ENCODE measurements at places on chromosomes 16 and 17.

DNA sequence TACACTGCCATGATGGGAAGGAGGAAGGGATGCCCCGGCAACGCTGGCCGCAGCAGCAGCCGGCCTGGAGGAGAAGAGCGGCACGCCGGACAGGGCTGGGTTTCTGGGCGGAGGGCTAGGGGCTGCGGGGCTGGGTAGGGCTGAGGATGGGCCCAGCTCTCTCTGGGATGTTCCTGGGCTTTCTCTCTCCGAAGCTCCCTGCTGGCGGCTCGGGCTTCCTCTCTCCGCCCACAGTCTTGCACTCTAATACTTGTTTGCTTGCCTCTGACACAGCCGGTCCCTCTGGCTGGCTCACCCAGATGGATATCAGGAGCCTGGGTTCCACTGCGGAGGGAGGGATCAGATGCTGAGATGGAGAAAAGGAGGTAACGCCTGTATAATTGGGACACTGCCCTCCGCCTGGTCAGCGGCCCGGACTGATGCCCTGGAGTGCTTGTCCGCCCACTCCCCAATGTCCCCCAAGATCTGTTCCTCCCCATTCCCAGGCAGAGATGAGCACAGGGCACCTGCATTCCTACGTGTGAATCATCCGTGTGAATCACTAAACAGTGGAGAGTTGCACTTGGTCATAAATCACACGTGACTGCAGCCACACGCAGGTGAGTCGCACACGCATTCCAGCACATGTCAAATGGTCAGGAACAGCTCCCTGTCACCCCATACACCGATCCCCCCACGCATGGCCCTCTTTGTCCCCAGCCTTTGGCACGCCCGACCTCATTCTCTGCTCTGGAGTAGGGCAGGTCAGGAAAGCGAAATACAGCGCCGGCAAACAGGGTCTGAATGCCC, at the start of gene ALOXE3:
Gene ALOXE3, minus strand, starts transcription at position 535 of the 789 bp plus-strand sequence. Its CDS starts 524 bp downstream, at position 11.
- no peak for DNase-seq

GRCh38 chr16:30655815-30656347, 2.4 kb upstream of the FBRS start:
- no peak for DNase-seq

DNA sequence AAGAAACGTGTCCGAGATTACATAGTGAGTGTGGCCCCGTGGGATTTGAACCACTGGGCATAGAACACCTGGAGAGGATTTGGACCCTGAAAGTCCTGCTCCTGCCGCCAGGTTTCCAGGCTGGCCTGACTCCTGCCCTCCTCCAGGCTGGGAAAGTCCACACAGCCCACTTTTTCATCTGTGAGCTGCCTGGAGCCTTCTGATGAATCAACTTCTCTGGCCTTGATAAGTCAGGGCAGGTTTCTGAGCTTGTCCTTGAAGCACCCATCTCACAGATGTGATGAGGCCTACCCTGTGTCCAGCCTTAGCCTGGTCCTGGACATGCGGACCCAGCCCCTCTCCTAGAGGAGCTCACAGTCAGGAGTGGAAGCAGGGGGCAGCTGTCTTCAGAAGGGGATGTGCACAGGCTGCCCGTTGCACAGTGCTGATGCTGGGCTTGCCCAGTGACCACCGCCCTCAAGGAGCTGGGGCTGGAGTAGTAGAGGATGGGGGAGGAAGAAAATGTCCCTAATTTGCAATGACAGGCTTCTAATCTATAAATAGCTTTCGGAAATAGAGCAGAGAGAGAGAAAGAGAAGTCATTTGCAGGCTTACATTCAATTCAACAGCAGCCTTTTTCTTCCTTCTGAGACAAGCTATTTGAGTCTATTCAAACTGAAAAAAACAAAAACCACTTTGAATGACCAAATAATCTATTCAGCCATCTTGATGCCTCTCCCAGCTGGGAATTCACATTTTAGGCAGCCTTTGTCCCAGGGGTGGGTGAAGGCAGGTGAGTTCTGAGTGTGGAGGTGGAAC, 73.5 kb upstream of the DNAJA2 start:
- DNase-seq, result no peak

DNA sequence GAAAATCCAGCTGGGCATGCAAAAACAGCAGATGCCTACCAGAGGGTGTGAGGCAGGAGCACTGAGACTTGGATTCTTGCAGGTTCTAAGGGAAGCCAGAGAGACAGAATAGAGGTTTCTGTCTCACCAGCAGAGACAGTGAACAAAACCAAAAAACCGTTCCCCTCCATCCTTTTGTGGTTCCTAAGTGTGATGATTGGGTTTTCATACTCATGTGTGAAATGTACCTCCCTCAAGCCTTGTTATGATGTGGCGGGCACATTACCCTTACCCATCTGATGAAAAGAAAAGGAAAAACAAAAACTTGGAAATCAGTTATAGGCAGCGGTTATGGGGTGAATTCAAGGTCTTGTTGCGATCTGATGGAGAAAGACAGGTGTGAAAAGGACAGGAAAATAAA, 172.6 kb upstream of the CDH13 start:
- no peak for DNase-seq

DNA sequence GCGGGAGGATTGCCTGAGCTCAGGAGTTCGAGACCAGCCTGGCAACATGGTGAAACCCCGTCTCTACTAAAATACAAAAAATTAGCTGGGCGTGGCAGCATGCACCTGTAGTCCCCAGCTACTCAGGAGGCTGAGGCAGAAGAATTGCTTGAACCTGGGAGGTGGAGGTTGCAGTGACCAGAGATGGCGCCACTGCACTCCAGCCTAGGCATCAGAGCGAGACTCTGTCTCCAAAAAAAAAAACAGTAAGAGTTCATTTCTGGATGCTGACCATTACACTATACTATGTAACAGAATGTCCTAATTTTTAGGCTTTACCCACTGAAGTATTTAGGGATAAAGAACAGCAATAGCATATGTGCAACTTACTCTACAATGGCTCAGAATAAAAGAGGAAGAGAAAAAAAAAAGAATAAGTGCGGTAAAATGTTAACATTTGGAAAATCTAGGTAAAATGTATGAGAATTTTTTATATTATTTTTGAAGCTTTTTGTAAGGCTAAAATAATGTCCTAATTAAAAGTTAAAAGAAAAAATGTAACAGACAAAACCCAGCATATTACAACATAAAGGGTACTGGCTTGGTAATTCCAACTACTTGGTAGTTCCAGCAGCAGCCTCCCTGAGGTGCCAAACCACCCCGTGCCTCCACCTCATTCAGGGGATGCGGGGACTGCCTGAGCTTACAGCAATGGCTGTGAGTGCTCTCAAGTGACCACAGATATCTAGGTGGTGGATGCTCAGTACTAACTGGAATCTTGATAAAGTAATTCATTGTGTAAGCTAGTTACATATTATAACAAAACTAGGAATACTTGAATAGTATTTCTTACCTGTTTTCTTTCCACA, 10.9 kb downstream of the COPS3 start:
- no peak for DNase-seq

- DNase-seq, result no peak
Observed at GRCh38 chr17:69643686-69644085, 229.2 kb downstream of the MAP2K6 start.

Data from effector CD4-positive, alpha-beta T cell (primary cell).